ENCODE measurements at places on chromosomes 2 and 18.

- DNase-seq, result no peak
These were observed 313.0 kb downstream of the RDH14 start for GRCh38 chr2:18247282-18248110.

DNA sequence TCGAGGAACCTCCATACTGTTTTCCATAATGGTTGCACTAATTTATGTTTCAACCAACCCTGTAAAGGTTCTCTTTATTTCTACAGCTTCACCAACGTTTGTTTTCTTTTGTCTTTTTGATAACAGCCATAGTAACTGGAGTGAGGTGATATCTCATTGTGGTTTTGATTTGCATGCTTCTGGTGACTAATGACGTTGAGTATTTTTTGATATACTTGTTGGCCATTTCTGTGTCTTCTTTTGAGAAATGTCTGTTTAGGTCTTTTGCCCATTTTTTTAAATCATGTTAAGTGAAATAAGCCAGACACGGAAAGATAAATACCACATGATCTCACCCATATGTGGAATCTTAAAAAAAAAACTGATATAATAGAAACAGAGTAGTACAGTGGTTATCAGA is 74.8 kb upstream of the SMIM21 start:
- DNase-seq, result no peak

DNA sequence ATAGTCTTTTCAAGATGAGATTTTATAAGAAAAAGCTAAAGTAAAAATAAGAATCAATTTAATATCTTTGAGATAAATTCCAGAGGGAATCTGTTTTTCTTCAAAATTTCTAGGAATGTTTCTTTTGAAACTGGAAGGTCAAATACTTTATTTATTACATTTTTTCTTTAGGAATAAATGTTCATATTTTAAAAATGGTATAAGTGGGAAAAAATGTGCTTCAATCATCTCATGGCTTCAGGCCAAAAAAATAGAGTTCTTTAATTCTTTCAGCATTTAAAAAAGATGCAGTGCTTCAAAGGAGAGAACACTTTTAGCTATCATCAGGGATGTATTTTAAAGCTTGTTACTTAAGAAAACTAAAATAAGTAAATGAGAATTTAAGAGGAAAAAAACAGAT is 110.6 kb downstream of the NEB start:
- DNase-seq, result no peak

DNA sequence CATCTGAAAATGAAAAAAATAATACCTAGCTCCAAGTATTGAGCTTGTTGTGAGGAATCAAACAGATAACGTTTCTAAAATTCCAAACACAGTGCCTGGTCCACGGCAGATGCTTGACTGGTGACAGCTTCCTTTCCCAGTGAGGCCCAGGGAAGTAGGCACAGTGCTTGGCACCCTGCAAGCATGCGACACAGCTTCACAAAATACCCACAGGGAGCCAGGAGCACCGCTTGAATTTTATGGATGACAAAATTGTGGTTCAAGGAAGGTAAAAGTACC is 205.1 kb upstream of the TNP1 start:
- no peak for DNase-seq

DNA sequence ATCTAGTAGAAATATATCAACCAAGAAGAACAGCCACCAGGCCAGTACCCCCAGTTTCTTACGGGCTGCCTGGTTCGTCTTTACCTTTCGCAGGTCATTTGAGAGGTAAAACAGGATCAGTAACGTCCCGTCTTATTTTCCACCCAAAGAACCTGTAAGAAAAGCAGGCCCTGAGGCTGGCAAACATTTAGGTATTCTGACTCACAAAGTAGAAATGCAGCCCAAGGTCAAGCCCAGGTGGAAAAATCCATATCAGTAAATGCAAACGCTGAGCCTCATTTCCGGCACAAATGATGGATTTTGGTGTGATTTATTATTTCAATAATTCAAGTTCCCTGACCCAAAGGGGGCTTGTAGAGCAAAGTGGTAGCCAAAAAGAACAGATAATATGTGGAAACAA is 171.2 kb downstream of the ZNF516 start:
- DNase-seq, result no peak

- DNase-seq, result no peak
These were observed 9.9 kb upstream of the KLHL30 start for GRCh38 chr2:238128534-238129001.

GRCh38 chr18:8719192-8719591 is 13.8 kb downstream of the MTCL1 start:
- DNase-seq, result no peak

Measured in stimulated activated CD8-positive, alpha-beta memory T cell treated with anti-CD3 and anti-CD28 coated beads, Interleukin-12 subunit alpha, Interleukin-12 subunit beta, amount 100 ng/mL, for 1 hour (primary cell).